ENCODE measurements at places on chromosomes 6 and 20.

DNA sequence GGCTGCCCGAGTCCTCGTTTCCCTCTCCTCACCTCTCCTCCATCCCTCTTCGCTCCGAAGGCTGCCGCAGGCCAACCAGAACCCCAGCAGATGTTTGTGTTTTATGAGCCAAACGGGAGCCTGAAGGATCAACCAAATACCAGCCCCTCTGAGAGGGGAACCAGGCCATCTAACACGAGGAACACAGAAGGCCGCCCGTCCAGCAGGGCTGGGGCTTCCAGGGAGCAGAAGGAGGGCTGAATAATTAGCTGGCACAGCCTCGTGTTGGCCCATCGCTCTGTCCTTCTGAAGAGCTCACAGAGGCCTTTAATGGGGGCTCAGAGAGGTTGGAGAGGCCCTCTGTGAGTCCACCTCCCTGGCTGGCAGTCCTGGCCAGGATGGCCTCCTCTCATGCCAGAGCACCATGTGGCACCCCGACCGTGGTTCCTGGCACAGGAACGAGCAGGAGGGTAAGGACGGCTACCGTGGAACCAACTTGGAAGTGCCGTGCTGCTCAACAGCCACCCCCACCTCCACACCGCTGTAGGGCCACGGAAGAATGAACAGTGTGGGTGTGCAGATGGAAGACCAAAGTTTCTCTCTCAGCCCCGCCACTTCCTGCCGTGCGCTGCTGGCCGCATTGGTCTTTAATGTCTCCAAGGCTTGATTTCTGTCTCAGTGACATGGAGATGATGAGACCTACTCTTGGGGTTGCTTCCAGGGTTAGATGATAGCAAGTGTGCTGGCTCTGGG, 155.2 kb downstream of the SCML4 start:
- DNase-seq = no peak

GRCh38 chr6:148915810-148916209, 169.0 kb downstream of the UST start:
- DNase-seq = no peak

DNA sequence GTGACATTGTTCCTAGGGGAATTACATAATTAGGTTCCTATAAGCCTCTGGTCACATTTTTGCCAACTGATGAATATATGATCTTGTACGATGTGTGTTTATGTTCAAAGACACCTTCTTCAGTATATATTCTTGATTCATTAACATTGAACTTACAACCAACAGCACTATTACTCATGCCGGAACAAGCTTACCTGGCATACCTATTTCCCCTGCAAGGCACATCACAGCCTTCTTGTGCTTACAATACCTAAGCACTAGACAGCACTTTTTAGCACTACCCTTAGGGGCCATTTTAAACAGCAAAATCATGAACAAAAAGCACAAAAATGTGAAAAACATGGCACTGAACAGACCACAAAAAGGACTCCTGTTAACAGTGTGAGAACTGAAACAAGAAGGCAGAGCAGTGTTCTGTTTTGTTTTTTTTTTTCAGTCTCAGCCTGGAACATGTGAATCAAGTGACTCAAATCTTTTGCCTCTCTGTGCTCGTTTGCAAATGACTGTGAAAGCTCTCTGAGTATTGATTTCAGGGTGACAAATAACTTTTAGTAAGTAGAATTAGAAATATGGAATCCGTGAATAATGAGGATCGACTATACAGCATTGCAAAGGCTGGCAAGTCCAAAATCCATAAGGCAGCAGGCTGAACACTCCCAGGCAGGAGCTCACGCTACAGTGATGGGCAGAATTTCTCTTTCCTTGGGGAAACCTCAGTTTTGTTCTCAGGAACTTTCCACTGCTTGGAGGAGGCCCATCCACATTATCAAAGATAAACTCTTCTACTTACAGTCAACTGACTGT, 102.3 kb upstream of the TSHZ2 start:
- DNase-seq = no peak

- DNase-seq = peak; percentile 91
Measured at GRCh38 chr6:113530769-113531168, 326.4 kb upstream of the MARCKS start.

DNA sequence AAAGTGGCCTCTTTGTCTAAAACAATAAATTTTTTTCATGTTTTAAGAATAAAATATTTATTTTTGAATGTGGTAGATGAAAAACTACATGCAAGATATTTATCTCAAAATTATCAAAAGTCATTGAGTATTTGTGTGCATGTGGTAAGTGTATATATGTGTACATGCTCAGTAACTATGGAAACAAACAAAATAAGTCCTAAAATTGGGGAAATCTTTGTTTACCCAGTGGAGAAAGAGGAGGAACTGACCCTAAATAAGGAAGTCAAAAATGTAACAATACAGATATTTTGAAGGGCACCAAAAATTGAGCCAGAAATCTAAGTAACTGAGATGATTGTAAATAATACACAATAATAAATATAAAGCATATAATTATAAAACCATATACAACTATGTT, 639.2 kb downstream of the MAFB start:
- no peak for DNase-seq

DNA sequence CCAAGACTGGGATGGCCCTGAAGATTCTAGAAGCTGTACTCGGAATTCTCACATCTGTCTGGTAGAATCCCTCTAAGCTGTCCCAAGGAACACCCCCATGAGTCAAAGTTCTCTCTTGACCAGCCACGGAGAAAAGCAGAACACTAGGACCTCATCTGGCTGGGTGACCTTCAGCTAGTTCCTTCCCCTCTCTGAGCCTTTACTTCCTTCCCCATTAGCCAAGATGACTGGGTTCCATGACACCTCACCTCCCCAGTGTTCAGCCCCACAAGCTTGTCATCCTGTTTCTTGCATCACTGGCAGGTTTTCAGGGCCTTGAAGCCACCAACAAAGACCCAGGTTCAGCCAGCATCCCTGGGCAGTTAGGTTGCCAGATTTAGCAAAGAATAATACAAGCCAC, 47.8 kb downstream of the MAFB start:
- no peak for DNase-seq

- no peak for DNase-seq
Measured at GRCh38 chr6:168332020-168332419, 12.4 kb upstream of the DACT2 start.

GRCh38 chr6:38673397-38674165, 29.4 kb downstream of the GLO1 start:
- DNase-seq = no peak

DNA sequence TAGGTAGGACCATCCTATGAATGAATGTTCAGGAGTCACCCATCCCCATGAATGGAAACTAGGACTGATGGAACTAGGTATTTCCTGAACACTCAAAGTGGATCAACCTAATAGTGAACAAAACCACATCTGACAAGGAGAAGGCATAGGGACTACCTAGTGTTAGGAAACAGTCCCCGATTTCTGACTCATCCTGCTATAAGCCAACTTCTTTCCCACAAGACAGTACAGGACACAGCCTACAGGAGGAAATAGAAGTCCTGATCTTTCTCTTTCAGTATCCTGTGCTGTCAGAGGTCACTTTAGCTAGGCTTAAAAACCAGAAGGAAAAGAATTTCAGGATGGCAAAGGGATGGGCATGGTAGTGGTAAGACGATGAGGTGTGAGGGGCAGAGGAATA, 19.5 kb upstream of the GMDS start:
- peak; percentile 76 for DNase-seq

- no peak for DNase-seq
Measured at GRCh38 chr6:69880601-69881000, 14.2 kb downstream of the COL19A1 start.

GRCh38 chr20:20161611-20162010, 109.3 kb downstream of the CFAP61 start:
- DNase-seq = no peak

- DNase-seq = no peak
Measured at GRCh38 chr6:150541576-150541975, 58.1 kb upstream of the PLEKHG1 start.

DNA sequence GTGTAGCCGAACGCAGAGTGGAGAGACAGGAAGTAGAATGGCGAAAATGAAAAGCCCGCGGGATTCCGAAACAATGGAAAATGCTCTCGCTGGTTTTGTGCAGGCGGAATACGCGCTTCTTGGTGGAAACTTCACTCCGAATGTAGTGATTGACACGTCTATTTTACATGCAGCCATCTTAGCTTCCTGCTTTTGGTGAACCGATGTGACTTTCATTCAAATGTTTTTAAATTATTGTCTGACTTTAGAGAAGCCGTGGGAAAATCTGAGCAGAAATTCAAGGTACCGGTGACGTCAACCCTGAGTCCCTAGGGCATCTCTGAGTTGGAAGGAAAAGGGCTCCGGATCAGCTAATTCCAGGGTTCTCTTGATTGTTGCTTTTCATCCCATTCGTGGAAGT, 11.4 kb downstream of the GPX5 start:
- DNase-seq = peak; percentile 42
